ENCODE measurements at places on chromosomes 7 and 10.

- H3K27ac ChIP-seq = no peak overlapping the region
- H3K27me3 ChIP-seq = no peaks in the 10 kb centered on the region
- H3K4me3 ChIP-seq = no peak overlapping the region
- H3K36me3 ChIP-seq = no peaks in the 10 kb centered on the region
- DNase-seq = no peak
Measured at GRCh38 chr7:133654547-133654946, 401.7 kb downstream of the EXOC4 start.

DNA sequence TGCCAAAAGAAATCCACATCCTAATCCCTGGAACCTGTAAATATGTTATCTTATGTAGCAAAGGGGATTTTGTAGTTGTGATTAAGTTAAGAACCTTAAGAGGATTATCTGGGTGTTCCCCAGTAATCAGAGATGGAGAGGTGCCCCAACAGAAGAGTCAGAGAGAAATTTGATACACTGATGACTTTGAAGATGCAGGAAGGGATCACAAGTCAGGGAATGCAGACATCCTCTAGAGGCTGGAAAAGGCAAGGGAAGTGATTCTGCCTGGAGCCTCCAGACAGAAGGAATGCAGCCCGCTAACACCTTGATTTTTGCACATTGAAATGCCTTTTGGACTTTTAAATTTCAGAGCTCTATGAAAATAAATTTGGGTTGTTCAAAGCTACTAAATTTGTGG, 531.7 kb downstream of the DNAJB9 start:
- DNase-seq = no peak
- no peak overlapping the region for H3K4me3 ChIP-seq
- no peaks in the 10 kb centered on the region for H3K4me1 ChIP-seq
- no peaks in the 10 kb centered on the region for H3K36me3 ChIP-seq
- H3K27ac ChIP-seq = no peak overlapping the region
- no peaks in the 10 kb centered on the region for H3K27me3 ChIP-seq

DNA sequence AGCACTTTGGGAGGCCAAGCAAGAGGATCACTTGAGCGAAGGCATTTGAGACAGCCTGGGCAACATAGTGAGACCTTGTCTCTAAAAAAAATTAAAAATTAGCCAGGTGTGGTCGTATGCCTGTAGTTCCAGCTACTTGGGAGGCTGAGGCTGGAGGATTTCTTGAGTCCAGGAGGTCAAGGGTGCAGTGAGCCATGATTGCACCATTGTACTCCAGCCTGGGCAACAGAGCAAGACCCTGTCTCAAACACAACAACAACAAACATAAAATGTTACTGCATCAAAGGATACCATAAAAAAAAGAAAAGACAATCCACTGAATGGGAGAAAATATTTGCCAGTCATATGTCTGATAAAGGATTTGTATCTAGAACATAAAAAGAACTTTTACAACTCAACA, 60.5 kb downstream of the TACR2 start:
- H3K27ac ChIP-seq = no peak overlapping the region
- DNase-seq = no peak

GRCh38 chr7:74012842-74013249, 15.1 kb upstream of the ELN start:
- no peaks in the 10 kb centered on the region for H3K36me3 ChIP-seq
- H3K4me3 ChIP-seq = no peak overlapping the region
- peaks cover 1% of the 10 kb centered on the region for H3K27me3 ChIP-seq
- no peaks in the 10 kb centered on the region for H3K4me1 ChIP-seq

DNA sequence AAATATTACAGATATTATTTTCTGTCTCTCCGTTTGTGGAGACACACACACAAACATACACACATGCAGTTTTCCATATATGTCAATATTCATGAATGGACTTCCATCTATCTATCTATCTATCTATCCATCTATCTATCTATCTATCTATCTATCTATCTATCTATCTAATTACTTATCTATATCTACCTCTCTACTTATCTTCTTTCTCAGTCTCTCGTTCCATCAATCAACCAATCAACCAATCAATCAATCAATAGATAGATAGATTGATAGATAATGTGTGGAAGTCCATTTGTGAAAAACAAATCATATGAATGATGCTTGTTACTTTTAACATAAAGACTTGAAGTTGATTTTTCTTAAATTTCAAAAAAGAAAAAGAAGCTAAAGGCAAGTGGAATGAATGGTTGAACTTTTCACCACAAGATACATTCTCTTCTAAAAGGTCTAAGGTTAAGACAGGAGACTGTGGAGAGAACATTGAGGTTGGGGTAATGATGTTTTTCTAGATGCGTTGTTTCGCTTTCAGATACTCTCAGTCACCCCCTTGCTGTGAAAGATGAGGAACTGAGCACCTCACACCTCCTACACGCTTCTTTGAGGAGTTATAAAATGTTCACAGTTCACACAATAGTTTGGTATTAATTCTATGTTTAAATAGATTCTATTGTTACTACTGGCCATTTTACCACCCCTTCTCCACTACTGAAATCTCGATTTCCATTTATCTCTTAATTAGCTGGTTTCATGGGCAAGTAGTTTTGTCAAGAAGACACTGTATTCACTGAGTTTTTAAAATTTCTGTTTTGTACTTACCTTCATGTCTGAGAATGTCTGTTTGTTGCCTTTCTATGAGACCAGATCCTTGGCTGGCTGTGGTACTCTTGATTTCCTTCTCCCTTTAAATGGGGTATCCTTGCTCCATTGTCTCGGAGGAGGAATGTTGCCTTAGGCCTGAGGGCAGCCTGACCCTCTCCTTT, 114.1 kb downstream of the EMX2 start:
- no peak overlapping the region for H3K4me3 ChIP-seq
- no peaks in the 10 kb centered on the region for H3K36me3 ChIP-seq
- H3K27me3 ChIP-seq = peaks cover 30% of the 10 kb centered on the region
- peaks cover 27% of the 10 kb centered on the region for H3K4me1 ChIP-seq
- no peak overlapping the region for H3K27ac ChIP-seq

All from activated CD4-positive, alpha-beta T cell treated with anti-CD3 and anti-CD28 coated beads for 36 hours (primary cell).